K562 (cell line): ENCODE measurements at places on chromosomes 1 and 21. TPM values are rescaled to one million over a fixed set of nuclear protein-coding genes. Genes with fewer than 3 reads are reported as not detected.

REN gene
- total RNA-seq: 1.7 and 1.9 TPM in 2 replicates

WNT9A gene
- 0.04 and 0.16 TPM in 2 replicates for total RNA-seq

LMOD1 gene
- total RNA-seq: 0.42 and 0.54 TPM in 2 replicates

GJB5 gene
- not detected in 2 replicates for total RNA-seq

TP73 gene
- 1.3 and 1.6 TPM in 2 replicates for total RNA-seq

AMY1C gene
- not detected in 2 replicates for total RNA-seq

KLHDC7A gene
- 0.02 TPM in 1 of 2 replicates, not detected in the other for total RNA-seq

PCAT6 gene
- 2.4 and 2.5 TPM in 2 replicates for total RNA-seq

DISC1 gene
- 0.09 and 0.16 TPM in 2 replicates for total RNA-seq

NR1I3 gene
- not detected in 2 replicates for total RNA-seq
